ENCODE measurements at places on chromosomes 3 and 15.

GRCh38 chr15:37131621-37132020 lies 31.3 kb upstream of the MEIS2 start:
- DNase-seq: no peak

- DNase-seq: no peak
These were observed 43.9 kb downstream of the UBE3A start for GRCh38 chr15:25394898-25395297.

DNA sequence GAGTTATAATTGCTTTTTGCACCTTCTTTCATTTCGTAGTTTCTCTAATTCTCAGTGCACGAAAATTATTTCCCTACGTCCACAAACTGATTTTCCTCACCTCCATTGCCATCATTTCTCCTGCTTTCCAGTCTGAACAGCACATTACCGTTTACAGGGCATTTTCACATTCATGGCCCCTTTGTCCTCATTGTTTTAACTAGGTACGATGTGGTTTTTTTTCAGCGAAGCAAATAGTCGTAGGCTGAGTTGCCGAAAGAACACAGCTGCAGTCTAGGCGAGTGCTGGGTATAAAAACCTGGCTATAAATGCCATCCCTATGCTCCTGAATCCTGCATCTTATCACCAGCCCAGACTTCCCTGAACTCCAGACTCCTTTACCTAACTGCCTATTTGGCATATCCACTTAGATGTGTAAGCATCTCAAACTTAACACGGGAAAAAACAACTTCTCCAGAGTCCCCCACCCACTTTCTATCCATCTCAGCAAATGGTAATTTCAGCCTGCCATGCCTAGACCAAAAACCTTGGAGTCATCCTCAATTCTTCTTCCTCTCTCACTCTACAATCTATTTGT lies 691 bp upstream of the FSIP1 start:
- no peak for DNase-seq

- DNase-seq: no peak
These were observed 51.2 kb downstream of the FGF12 start for GRCh38 chr3:192675958-192676649.

GRCh38 chr3:42377681-42378080 lies 32.7 kb downstream of the LYZL4 start:
- DNase-seq: no peak

GRCh38 chr3:13019243-13020095 lies 53.8 kb downstream of the IQSEC1 start:
- no peak for DNase-seq

DNA sequence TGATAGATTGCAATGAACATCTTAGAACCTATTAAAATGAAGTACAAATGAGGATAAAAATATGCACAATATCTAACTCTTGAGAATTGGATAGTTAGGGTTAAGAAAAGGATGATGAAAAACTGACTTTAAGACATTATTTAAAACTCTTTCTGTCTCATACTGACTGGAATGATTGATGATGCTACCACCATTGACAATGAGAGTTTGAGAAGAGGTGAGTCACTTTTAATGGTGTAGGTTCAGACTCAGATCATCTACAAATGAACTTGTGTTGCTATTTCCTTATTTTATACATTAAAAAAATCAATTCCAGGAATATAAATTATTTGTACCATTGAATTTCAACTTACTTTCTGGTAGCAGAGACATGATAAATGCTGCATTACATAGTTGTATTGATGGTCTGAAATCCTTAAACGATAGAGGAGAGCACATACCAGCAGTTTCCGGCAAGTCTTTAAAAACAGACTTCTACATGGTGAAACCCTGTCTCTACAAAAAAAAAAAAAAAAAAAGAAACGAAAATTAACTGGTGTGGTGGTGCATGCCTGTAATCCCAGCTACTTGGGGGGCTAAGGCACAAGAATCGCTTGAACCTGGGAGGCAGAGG lies 409.0 kb downstream of the OTOL1 start:
- no peak for DNase-seq

DNA sequence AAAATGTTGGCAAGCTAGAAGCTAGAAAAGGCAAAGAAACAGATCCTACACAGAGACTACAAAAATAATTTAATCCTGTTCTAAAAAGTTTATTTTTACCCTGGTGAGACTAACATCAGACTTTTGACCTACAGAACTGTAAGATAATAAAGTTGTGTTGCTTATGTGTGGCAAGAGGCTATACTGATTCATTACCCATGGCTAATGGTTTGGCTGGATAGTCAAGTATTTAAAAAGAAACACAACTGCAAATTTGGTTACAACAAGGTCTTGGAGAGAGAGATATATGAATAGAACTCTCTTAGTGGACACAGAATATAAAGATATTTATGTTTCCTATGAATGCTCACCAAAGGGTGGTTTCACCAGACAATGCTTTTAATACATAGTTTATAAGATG lies 364.2 kb upstream of the PLSCR5 start:
- no peak for DNase-seq

- no peak for DNase-seq
These were observed 35.5 kb upstream of the HACD2 start for GRCh38 chr3:123620343-123620742.

GRCh38 chr3:56790016-56790821 lies 11.5 kb downstream of the ARHGEF3 start:
- DNase-seq: no peak

DNA sequence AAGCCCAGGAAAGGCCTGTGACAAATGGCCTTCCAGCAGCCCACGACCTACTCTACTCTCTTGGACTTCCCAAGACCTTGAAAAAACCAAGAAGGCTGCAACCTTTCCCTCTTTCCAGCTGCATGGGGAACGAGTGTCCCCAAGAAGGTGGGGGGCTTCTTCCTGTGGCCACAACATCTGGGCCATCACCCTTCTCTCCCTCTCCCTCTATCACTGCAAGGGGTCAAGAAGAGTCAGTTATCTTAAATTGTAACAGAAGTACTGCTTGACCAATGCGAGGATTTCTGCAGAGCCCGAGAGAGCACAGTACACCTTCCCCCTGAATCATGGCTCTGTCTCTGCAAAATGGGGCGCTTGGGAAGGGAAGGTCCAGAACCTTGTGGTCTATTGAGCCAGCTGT lies 63.7 kb upstream of the ACAN start:
- DNase-seq: no peak

- DNase-seq: peak; percentile 19
These were observed 2.7 kb downstream of the PAK6 start for GRCh38 chr15:40241269-40242212.

DNA sequence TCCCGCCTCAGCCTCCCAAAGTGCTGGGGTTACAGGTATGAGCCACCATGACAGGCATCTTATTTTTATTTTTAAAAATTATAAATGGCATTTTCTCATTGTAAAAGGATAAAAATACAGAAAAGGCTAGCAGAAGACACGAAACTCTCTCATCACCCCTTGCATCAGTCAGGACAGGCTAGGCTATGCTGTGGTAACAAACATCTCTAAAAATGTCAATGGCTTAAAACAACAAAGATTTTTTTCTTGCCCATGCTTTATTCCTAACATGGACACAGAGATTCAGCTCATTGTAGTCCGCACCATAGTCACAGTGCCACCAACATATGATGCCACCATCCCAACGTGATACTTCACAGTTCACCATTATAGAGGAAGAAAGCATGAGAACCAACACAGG lies 34.0 kb upstream of the SEMA4B start:
- no peak for DNase-seq

GRCh38 chr3:153026026-153026425 lies 136.0 kb upstream of the RAP2B start:
- DNase-seq: no peak

DNA sequence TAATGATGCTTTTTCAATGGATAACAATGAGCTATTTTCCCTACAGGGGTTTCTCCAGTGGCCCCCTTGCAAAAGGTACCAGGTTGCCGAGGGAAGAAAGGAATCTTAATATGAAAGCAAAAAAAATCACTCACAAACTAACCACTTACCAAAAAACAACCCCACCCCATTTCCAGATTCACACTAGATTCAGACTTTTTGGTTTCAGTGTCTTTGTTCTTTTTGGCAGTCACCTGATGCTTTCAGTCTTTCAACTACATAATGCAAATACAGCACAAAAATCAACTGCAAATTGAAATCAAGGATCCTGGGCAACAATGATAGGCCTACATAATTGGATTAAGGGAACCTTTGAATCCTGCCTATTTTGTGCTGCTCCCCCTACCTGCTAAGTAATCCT lies 71.1 kb upstream of the RAP2B start:
- DNase-seq: no peak

- no peak for DNase-seq
These were observed 116.0 kb upstream of the GADL1 start for GRCh38 chr3:31010491-31010890.

DNA sequence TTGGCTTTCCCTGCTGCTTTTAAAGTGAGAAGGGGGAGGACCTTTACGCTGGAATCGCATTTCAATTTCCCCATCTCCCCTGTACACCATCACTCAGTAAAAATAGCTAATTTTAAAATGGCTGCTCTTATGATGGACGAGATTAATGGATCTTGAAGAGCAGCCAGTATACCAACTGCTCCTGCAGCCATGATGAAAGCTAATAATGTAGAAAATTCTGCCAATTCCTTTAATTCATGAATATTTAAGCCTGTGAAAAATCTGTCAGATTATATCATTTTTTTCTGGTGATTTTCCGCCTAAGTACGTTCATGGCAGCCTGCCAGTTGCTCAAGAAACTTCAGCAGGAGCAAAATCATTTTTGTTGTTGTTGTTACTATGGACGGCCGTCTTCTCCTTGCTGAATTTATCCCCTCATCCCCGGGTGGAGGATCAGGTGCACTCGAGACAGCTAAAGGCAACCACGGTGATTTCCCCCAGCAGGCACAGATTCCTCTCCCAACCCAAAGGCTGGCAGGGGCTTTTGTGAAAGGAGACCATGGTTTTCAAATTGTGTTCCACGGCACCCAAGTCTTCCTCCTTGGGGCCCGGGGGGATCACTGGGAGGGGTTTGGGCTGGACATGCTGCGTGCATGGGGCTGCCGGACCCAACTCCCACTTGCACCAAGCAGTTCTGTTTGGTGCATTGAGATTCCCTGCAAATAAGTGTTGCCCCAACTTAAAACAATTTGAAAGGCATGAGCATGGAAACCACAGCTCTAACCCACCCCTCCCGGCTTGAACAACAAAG lies 289.6 kb downstream of the UACA start:
- no peak for DNase-seq

DNA sequence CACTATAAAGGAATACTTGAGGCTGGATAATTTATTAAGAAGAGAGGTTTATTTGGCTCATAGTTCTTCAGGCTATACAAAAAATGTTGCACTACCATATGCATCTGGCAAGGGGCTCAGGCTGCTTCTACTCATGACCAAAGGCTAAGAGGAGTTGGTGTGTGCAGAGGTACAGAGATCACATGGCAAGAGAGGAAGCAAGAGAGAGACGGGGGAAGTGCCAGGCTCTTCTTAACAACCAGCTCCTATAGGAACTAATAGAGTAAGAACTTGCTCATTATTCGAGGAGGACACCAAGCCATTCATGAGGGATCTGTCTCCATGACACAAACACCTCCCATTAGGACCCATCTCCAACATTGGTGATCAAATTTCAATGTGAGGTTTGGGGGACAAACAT lies 6.0 kb upstream of the FNDC3B start:
- no peak for DNase-seq
